ENCODE measurements at places on chromosomes 1 and 21. TPM values are rescaled to one million over a fixed set of nuclear protein-coding genes. Genes with fewer than 3 reads are reported as not detected.

Gene COL11A1
- not detected for total RNA-seq

Gene TNFRSF25
- 83.6 TPM for total RNA-seq

- DNase-seq: no peak
Measured at GRCh38 chr1:182446033-182446669, 3.8 kb upstream of the RGSL1 start.

GRCh38 chr1:45101947-45102346, 89.9 kb downstream of the UROD start:
- DNase-seq: no peak

DNA sequence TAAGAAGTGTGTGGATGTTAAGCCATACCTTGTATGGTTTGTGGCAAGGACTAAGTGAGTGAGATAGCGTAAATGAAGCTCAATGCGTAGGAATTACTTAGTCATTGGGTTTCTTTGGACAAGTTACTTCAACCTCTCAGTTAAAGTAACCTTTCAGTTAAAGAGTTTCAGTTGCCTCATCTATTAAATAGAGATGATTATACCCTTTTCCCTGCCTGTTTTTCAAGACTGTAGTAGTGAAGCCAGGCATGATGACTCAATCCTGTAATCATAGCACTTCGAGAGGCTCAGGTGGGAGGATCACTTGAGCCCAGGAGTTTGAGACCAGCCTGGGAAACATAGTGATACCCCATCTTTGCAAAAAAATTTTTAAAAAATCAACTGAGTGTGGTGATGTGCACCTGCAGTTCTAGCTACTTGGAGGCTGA, 6.3 kb downstream of the ZMPSTE24 start:
- no peak for DNase-seq

DNA sequence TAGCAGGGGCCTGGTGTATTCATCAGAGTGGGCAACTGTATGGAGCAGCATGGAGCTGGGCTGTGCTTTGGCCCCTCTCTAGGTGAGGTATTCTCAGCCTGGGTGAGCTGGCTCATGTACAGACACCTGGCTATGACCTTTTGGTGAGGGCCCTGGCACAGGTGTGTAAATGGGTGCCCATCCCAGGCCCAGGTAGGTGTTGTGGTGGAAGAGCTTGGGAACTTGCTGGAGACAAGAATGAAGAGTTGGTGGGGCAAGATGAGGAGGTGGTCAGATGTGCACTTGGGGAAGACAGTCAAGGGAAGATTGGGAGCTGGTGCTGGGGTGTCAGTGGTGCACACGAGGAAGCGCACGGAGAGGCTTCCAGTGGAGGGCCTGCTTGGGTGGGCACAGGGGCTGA, 95.5 kb downstream of the TRIM11 start:
- DNase-seq: no peak

All from natural killer cell treated with Interleukin-12 subunit alpha and Interleukin-12 subunit beta and Interleukin-15 and Interleukin-18, amount 100 ng/mL, for 72 hours (primary cell).